NCI-H2081 treated with DMSO at 0.1 percent for 48 hours (cell line): ENCODE measurements at places on chromosomes 3 and 15.

GRCh38 chr3:150255413-150255812, 152.7 kb upstream of the TSC22D2 start:
- no peak for DNase-seq

- peak; percentile 75 for DNase-seq
Measured at GRCh38 chr15:80536716-80537115, 132.5 kb downstream of the ARNT2 start.

DNA sequence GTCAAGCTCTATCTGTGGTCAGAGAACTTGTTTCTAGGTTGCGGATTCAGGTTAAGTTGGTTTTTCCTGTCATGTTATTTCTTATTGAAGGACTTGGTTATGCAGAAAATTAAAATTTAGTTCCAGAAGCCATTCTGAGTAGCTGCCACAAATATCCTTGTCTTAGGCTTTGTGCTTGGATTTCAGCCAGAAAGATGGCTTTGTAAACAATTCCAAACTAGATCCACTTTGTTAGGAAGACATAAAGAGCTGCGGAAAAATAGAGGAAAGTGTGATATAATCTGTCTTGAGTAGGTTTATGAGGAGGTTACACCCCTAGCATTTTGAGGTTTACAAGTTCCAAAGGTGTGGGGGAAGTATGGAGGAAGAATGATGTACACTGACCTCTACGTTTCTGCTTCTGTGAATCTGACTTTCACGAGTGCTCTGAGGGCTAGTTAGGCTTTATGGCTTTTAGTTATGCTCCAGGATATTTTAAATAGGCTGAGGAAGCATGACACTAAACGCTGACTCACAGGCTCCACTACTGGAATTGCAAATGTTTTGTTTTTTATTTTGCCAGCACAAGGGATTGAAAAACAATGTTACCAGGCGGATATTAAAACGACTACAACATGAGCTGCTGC, 46.3 kb upstream of the UTS2B start:
- no peak for DNase-seq

GRCh38 chr3:134392336-134392983, 18.2 kb upstream of the AMOTL2 start:
- no peak for DNase-seq

GRCh38 chr15:66502491-66502890, 2.2 kb downstream of the RPL4 start:
- DNase-seq: no peak

- DNase-seq: no peak
Measured at GRCh38 chr15:80494756-80495155, 90.6 kb downstream of the ARNT2 start.

DNA sequence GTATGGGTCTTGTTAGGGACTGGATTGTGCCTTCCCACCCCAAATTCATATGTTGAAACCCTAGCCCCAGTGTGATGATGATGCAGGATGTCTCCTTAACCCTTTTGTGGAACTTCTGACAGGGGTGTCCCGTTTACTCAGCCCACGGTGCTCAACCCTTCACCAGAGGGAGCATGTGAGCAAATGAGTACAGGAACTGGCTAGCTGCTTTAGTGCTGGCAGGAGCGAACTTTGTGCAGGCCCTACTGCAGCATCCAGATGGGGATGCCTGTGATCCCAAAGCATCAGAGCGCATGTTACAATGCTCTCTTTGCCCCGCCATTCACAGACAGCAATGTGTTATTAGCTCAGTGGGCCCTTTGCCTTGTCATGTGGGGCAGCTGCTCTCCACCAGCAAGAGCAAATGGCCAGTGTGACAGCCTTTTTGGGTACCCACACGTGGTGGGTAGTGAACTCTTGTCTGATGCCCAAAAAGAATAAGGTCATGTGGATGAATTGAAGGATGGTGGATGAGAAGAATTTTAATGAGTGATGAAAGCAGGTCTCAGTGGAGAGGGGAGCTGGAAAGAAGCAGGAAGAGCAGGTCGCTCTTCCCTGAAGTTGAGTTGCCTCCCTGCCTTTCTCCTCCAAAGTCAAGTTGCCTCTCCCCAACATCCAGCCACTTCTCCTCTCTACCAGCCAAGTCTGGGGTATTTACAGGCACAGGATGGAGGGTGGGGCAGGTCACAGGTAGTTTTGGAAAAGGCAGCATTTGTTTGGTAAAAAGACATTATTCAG, 63.3 kb upstream of the STRIT1 start:
- DNase-seq: no peak

DNA sequence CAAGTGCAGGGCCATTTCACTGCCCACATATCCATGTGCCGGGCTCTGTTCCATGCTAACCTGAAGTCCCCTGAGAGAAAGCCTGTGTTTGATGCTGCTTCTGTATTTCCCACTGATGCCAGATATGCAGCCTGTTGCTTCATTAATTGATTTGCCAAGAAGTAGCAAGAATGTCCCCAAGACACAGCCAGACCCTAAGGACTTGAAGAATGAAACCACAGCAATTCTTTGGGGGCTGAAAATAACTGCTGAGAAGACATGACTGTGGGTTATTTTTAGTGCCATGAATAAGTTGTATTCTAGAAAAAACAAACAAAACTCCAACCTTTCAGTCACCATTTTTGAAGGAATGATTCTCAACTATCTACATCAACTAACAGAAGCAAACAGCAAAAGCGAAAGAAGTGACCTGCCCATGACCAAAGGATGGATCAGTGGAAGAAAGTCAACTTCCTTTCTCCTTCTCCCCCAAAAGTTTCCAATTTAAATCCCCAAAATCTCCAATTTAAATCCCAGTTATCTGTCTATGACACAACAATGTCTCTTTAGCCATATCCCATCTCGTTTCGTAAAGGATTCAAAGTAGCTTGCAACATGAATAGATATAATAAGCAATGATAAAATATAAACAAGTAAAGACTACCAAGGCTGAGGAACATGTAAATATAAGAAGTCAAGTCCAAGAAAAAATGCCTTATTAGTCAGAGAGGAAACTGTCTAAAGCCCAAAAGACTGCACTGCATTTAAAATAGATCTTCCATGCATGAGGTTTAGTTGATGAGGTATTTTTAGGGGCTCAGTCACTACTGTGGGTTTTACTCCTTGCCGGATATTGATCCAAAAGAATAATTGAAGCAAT, 226.8 kb downstream of the DTWD1 start:
- no peak for DNase-seq

DNA sequence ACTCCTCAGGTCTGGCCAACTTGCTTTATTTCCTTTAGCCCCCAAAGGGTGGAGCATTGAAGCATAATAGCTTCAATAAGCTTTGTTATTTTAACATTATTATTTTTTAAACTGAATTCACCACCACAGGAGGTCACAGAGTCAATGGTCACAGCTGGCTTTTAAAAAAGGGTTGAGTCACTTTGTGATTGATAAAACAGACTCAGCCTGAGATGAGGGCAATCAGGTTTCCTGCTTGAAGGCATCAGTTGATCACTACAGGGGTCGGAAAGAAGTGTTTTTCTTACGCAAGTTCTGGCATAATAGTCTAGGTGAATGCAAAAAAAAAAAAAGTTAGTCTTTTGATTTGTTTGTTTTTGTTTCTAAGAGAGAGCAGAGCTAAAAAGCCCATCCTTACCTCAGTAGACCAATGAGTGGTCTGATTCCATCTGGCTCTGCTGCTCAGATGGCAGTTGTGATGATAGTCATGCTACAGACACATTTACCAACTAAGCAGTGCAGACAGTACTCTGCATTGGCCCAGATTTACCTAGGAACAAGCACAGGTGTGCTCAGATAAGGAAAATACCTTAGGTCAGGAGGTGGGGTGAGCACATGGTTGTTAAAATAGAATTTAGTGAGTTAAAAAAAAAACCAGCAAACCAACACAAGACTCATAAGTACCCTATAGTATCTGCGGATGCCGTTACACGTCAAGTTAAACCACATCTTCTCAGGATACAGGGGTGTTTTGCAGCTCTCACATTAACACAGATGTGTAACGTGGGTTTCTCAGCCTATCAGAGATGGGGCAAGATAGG, 22.6 kb downstream of the ZNF80 start:
- no peak for DNase-seq

DNA sequence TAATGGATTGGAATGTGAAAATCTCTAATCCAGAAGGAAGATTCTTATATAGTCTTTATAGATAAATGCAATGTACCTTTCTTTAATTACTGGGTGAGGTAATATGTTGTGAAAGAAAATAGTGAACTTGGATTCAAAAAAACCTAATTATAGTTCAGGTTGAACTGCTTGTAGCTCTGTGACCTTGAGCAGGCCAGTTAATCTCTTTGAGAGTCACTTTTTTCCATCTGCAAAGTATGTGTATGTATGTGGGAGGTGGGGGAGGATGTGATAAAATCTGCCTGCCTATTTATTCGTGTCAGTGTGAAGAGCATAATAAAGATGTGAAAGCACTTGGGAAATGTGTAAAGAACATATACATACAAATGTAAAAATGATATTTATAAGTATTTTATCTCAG, 34.4 kb downstream of the GLCE start:
- DNase-seq: no peak

GRCh38 chr3:49476563-49476962, 6.5 kb downstream of the DAG1 start:
- DNase-seq: no peak

DNA sequence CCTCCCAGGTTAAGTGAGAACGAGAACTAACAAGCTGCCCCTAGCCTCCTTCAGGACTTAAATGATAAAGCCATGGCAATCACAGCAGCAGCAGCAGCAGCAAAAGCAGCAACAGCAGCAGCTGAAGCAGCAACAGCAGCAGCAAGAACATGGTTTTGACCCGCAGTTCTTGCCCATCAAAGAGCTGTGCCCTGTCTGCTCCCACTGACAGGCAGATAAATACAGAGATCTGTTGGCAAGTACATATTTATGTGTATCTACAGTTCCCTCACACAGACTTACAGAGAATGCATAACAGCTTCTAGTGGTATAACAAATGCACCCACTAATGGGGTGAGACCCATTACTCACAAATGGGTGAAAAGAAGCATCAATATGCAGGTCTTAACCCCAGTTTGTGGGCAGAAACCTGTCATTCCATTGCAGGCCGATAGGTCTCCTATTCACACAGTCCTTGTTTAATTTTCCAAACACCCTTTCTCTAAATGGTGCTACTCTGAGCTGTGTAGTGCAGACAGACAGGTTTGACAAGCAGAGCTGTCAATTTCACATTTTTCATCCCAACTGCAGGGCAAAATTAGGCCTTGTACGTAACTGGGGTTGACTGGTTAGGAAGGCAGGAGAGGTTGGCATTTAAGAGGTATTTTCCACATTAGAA, 316.3 kb downstream of the TIGIT start:
- no peak for DNase-seq

- DNase-seq: no peak
Measured at GRCh38 chr15:62887113-62887570, 155.4 kb upstream of the TPM1 start.

GRCh38 chr3:97971679-97972567, at the start of gene RIOX2:
RIOX2 (minus strand) TSS chr3:97972431; CDS start chr3:97967593, 4,838 bp downstream.
- DNase-seq: no peak

DNA sequence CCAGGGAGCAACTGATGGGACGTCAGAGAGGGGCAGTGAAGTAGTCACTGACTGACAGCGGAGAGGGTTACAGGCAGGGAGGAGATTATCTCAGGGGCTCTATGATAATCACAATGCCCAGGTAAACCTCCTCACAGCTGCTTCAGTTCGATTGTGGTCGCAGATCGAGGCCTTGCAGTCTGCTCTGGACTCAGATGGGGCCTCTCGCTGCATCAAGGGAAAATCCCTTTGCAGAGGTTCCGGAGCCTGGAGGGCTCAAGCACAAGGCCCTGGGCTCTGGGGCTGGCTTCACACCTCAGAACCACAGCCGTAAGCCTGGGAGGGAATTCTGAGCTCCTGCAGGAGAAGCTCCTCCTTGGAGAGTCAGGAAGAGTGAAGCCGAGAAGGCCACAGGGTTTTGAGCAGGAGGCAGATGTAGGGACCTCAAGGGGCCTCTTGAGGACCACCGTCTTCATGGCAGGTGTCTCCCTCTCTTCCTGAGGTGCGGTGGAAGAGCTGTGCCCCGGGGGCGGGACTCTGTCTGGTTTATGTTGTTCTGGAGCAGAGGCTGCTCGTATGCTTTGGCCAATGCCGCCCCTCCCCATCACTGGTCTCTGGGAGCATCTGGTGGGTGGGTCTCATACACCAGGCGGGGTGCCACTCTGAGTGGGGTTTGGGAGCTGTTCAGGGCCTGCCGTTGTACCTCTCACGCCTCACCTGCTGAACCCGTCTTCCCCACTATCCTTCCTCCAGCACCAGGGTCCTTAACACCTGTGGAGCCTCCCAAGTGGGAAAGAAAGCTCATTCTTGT, 19.5 kb upstream of the SNRPA1 start:
- no peak for DNase-seq

- DNase-seq: no peak
Measured at GRCh38 chr3:31277582-31277981, 255.1 kb upstream of the STT3B start.

DNA sequence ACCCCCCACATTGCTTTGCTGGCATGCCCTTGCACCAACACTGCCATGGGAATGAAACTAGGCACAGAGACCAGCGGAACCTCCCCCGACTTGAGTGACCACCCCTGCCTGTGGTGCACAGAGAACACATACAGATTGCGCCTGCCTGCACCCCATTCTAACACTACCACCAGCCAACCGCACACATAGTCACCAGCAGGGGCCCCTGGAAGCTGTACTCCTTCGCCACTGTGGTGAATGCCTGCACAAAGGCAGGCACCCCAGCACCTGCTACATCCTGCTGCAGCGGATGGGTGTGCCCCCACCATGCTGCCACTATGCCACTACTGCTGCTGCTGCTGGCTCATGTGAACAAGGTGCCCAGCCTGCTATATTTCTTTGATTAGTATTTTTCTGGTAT, 27.4 kb upstream of the DNAAF4 start:
- DNase-seq: no peak

- peak; percentile 49 for DNase-seq
Measured at GRCh38 chr15:63599401-63600000, 2.3 kb downstream of the FBXL22 start.

DNA sequence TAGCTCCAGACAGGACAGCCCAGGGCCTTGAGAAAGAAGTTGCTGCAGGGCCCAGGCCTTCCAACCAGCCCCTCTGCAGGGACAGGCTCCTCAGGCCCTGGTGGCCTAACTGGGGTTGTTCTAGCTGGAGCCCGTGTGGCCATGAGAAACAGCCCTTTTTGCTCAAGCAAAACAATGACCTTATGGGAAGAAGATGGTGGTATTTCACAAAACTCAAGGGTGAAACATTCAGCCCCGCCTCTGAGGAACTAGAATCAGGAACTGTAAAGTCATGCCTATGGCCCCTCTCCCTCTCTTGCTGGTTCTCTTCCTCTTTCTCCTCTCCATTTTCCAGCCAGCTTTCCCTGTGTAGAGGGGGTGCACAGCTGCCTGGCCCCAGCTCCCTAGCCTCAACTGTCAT, 273.3 kb downstream of the RPLP1 start:
- no peak for DNase-seq

- DNase-seq: no peak
Measured at GRCh38 chr3:189909573-189909972, 211.1 kb downstream of the P3H2 start.

- no peak for DNase-seq
Measured at GRCh38 chr15:101113114-101114005, 138.5 kb downstream of the CHSY1 start.

DNA sequence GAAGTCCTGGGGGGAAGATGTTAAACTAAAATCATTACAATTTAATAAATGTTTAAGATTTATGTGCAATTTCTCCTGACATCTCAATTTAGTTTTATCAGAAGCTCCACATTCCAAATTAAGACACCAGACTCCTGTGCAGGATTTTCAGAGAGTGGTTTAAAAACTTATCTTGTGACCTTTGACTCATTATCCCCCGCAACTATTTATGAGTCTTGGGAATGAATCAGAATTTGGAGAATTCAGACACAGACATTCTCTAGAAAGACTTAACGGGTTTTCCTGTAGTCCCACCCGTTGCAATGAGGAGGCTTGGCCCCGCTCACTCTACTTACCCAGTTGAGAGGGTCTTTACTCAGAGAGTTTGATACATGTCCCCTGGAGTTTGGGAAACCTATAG, 7.1 kb downstream of the OR5K2 start:
- no peak for DNase-seq
